ENCODE measurements at places on chromosomes 11 and 22. TPM values are rescaled to one million over a fixed set of nuclear protein-coding genes. Genes with fewer than 3 reads are reported as not detected.

MUC5AC gene
- polyA plus RNA-seq: 0.22 TPM

VPS26B gene
- 28.4 TPM for polyA plus RNA-seq

SLC29A2 gene
- polyA plus RNA-seq: 14.5 TPM

WNT11 gene
- polyA plus RNA-seq: 15.5 TPM

ADM2 gene
- polyA plus RNA-seq: 0.59 TPM

OR2AG2 gene
- not detected for polyA plus RNA-seq

SERGEF gene
- 11.8 TPM for polyA plus RNA-seq

TPBGL gene
- polyA plus RNA-seq: 0.18 TPM

QSER1 gene
- polyA plus RNA-seq: 29.4 TPM

TRIM51G gene
- not detected for polyA plus RNA-seq

TREH gene
- 0.29 TPM for polyA plus RNA-seq

DNA sequence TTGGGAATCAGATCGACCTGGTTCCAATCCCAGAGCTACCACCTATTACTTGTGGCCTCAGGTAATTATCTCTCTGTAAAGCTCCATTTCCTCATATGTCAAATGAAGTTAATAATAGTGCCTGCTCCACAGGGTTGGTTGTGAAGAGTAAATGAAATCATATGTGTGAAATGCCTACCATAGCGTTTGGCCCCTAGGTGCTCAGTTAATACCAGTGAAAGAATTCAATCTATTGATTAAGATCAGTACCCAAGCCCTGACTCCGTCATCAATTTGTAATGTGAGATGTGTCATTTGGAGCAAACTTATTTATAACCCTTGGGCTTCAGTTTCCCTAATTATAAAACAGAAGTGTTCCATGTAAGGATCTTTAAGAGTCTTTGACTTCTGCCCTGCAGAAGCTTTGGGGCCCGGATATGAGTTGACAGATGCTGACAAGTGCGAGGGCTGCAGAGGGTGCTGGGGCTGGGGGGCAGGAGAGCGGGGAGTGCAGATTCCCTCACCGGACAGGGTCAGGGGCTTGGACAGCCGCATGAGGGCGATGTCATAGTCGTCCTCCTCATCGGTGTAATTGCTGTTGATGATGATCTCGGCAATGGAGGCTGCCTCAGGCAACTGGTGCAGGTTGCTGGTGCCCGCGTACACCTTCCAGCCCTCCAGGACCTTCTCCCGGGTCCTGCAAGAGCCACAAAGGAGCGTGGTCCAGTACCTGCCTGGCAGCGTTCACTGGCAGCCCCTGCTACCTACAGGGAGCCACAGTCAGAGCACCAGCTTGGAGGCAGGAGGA, 20.9 kb downstream of the TMPRSS13 start:
- DNase-seq: no peak

DNA sequence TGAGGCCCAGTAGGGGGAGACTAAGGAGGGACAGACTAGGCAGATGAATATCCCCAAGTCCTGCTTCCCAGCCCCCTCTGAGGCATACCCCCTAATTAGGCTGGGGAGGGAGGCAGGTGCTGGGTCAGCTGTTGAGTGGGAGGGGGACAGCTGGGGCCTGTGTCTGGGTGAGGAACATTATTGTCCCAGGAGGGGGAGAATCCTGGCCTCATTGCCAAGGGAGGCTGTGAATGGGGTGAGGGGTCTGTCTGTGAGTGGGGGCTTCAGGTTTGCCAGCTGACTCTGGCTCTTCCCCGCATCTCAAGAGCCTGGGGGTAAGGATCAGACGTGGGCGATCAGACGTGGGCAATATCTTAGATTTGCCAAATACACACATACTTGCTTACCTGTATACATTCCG, 2.1 kb downstream of the INPPL1 start:
- DNase-seq: no peak

GRCh38 chr11:48879256-48879655, 104.4 kb downstream of the TRIM51G start:
- DNase-seq: no peak

DNA sequence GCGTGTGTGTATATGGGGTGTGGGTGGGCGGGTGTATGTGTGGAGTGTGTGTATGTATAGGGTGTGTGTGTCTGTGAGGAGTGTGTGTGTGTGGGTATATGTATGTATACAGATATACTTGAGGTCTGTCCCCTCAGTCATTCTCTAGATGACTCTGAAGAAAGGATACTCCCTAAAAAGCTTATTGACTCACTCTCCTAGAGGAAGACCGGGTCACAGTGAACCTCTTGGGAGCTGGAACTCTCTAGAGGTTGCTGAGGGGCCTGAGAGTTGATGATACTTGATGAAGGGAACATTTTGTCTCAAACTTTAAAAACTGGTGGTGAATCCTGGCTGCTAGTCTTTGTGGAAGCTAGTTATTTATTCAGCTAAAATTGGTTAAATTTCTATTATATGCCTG, 15.1 kb downstream of the STX3 start:
- no peak for DNase-seq

- DNase-seq: no peak
These were observed 46.2 kb upstream of the YWHAH start for GRCh38 chr22:31897842-31898805.

- no peak for DNase-seq
These were observed 30.3 kb downstream of the IGF2 start for GRCh38 chr11:2108675-2109491.

GRCh38 chr11:117466966-117467365, 139.3 kb downstream of the CEP164 start:
- DNase-seq: no peak

DNA sequence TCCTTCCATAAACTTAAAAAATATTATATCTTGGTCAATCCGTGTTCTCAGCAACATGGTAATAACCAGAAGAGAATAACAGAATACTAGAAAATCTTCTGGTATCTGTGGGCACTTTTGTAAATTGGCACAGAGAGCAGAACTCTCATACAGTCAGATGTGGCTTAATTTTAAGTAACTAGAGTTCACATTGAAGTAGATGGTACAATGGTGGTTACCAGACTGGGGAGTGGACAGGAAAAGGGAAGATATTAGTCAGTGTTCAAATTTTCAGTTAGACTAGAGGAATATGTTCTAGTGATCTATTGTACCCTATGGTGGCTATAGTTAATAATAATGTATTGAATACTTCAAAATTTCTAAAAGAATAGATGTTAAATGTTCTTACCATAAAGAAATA, 6.9 kb downstream of the OR52H1 start:
- no peak for DNase-seq

GRCh38 chr11:72789493-72790131, 4.2 kb downstream of the STARD10 start:
- DNase-seq: peak; percentile 77

DNA sequence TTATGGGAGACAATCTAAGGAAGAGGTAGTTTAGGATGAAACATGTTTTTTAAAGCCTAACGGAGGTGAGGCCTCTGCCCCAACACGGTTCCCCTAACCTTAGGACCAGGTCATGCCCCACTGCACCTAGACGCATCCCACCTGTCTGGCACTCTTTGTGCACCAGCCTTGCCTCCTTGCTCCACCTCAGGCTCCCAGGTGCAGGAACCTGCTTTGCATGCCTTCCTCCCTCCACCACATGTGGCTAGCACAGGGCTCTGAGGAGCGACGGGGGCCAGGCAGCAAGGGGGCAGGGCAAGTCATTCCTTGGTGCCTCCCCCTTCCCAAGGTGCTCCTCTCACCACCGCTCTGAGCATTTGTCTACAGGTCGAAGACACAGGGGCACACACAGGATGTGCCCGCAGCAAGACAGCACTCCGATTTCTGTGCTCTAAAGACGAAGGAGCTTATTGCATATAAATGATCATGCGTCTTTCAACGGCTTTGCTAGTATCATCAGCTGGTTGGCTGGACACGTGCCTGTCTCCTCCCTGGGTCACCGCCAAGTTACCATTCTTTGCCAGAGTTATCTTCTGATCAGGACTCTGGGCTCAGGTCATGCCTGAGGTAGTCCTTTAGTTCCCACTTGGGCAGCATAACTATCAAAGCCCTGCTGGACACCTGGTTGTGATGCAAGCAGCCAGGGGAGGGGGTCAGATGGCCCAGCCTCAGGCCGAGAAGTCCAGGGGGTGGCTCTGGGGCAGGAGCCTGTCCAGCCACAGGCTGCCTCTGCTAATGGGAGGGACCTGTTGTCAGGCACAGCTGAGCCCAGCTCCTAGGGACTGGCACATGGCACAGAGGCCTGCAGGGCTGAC, 172.0 kb upstream of the NTM start:
- DNase-seq: no peak

DNA sequence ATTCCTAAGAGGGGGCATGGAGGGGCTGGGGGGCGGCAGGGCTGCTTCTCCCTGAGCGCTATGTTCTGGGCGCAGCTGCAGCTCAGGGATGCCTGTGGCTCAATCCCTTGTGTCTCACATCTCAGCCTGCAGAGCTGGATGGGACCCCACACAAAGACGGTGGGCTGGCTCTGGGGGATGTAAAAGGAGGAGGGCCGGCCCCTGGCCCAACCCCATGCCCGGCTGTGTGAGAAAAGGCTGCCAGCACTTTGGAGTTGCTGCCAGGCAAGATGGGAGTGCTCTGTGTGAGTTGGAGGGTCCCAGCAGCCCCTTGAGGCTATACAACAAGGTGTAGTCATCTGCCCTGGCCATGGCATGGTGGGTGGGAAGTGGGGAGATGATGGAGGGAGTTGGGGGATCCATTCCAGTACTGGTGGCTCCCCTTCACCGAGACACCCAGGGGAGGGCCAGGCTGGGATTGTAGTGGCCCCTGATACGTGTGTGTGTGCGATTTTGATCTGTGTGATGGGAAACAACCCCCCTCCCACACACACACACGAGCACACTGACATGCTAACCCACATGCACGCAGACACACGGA, 1.3 kb upstream of the TBX10 start:
- no peak for DNase-seq

- DNase-seq: no peak
These were observed 16.9 kb downstream of the SLC37A2 start for GRCh38 chr11:125079878-125080530.

DNA sequence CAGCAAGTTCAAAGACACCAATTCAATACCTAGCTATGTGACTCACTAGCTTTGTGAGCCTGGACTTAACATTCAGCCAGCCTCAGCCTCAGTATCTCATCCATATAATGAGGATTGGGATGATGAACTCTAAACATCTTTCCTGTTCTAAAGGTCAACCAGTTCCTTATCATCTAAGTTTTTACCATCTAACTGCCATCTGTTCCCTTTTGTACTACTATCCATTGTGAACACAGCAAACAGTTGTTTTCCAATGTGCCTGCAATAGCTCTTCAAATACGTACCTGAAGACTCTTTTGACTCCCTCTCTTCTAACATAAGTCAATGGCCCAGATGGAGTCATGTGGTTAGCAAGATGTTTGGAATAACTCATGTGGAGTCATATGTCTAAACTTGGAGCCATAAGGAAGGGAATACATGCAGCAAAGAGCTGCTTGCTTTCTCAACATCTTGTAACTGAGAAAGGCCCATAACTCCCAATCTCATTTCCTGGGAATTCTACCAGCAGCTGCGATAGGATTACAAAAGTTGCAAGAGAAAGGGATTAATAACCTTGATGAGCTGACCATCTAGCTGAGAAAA, 19.4 kb downstream of the SYTL2 start:
- DNase-seq: no peak

DNA sequence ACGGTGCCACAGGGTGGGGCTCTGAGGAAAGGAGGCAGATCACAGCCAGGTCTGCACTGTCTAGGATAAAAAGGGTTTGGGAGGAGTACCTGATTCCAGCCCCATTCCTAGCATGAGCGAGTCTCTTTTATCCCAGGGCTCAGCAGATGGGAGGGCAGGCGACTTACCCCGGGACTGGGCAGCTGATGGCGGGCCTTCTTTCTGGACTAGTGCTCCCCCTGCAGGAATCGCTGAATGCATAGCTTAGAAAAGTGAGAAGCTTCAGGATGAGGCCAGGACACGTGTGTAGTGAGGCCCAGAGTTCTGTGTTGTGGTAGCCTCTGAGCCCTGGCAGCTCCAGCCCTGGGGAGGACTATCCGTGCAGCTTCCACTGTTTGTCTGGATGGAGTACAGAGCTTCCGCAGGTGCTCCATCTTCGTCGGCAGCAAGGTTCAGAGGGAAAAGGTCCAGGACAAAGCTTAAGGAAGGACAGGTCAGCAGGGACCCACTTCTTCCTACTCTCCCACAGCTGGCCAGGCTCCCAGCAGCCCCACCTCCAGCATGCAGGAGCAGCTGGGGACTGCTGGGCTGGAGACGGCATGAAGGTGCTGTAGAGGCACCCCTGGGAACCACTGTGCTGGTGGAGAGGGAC, 30.4 kb downstream of the COMMD9 start:
- DNase-seq: no peak

GRCh38 chr11:95459291-95460042, 228.5 kb upstream of the SESN3 start:
- peak; percentile 74 for DNase-seq

DNA sequence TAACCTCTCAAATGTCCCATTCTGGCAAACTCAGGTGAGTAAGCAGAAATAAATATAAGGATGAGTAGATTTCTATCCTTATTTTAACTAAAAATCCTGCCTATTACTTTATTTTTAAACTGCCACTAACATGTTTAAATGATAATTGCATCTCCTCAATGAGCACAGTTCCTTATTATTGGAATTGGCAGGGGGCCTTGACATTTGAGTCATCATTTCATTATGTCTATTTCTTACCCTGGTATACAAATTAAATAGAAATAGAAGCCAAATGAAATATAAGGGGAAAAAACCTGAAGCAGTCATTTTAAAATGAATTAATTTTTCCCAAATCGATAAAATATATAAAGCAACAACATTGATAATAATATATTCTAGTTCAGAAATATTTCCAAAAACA, 81.2 kb downstream of the GUCY1A2 start:
- no peak for DNase-seq

- peak; percentile 22 for DNase-seq
These were observed 17.8 kb upstream of the XBP1 start for GRCh38 chr22:28817919-28818859.

- DNase-seq: peak; percentile 61
These were observed 1.5 kb downstream of the TNNT3 start for GRCh38 chr11:1920909-1921573.
